Testis (tissue), 5 donors: ENCODE measurements at places on chromosomes 7 and 10. TPM values are rescaled to one million over a fixed set of nuclear protein-coding genes. Genes with fewer than 3 reads are reported as not detected.

DNA sequence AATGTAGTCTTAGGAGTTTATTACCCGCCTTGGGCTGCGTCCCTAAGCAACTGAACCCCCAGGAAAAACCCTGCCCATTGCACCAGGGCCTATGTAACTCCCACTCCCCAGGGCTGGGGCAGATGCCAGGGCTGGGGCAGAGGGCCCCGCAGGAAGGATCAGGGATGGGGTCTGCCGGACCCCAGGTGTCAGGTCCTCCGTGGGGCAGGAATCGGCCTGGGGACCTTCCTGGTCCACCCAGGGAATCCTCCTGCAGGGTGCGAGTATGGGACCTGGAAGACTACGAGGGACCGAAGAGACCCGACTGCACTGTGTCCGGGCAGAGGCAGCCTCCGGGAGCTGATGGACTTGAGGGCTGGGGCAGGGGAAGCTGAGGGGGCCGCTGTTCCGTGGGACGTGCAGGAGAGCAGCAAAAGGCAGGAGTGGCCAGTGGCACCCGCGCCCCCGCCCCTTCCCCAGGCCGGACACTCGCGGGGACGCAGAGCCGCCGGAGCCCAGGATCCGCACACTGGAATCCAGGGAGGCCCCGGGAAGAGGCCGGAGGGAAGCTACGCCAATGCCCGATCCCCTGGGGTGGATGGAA, 2.5 kb upstream of the ATP5MF start:
- H3K4me3 ChIP-seq, result no peak overlapping the region
- no peak for DNase-seq
- H3K36me3 ChIP-seq, result no peaks in the 10 kb centered on the region
- peaks cover 8% of the 10 kb centered on the region for H3K4me1 ChIP-seq
- no peak overlapping the region for H3K27ac ChIP-seq
- no peaks in the 10 kb centered on the region for H3K27me3 ChIP-seq

GRCh38 chr10:131724169-131724545, 176.7 kb upstream of the PPP2R2D start:
- DNase-seq, result no peak
- no peaks in the 10 kb centered on the region for H3K27me3 ChIP-seq
- H3K4me3 ChIP-seq, result no peak overlapping the region

GRCh38 chr10:17479822-17480221, 25.4 kb upstream of the ST8SIA6 start:
- H3K36me3 ChIP-seq, result no peaks in the 10 kb centered on the region
- no peaks in the 10 kb centered on the region for H3K27me3 ChIP-seq
- no peak for DNase-seq
- no peak overlapping the region for H3K4me3 ChIP-seq
- no peak overlapping the region for H3K27ac ChIP-seq

DNA sequence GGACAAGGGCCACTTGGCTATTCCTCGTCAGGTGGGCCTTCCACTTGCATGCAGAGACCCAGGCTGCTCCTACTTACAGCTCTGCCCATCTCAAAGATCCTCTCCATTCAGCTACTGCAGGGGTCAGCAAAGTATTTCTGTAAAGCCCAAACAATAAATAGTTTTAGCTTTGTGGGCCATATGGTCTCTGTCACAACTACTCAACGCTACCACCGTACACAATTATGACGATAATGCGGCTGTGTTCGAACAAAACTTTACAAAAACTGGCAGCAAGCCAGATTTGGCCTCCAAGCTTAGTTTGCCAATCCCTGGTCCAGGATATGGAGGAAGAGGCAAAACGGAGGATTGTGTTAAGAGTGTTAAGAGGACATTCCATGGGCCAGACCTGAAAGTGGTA, 12.8 kb downstream of the RAB11FIP2 start:
- no peak overlapping the region for H3K27ac ChIP-seq
- H3K4me3 ChIP-seq, result no peak overlapping the region
- H3K27me3 ChIP-seq, result no peaks in the 10 kb centered on the region
- H3K36me3 ChIP-seq, result no peaks in the 10 kb centered on the region

DNA sequence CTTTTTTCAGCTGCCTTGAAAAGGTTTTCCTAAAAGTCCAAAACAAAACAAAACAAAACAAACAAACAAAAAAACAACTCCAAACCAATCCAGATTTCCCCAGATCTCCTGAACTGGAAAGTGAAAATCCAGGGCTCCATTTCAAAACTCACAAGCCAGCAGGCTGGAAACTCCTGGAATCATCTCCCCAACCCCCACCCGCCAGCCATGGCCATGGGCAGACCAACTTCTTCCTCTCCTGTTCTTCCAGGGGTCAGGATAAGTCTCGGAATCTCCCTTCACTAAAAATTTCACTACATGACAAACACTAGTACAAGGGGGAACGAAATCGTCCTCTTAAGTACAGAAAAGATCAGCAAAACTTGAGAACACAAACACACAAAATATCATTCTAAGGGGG, 40.4 kb downstream of the GNA12 start:
- no peaks in the 10 kb centered on the region for H3K27me3 ChIP-seq
- peak overlapping the region; percentile 2 for H3K27ac ChIP-seq
- H3K4me3 ChIP-seq, result no peak overlapping the region
- H3K36me3 ChIP-seq, result no peaks in the 10 kb centered on the region
- DNase-seq, result no peak

GRCh38 chr10:70255329-70256299, 22.4 kb upstream of the PPA1 start:
- no peaks in the 10 kb centered on the region for H3K36me3 ChIP-seq
- H3K27me3 ChIP-seq, result no peaks in the 10 kb centered on the region
- DNase-seq, result peak; percentile 65
- peaks cover 36% of the 10 kb centered on the region for H3K4me1 ChIP-seq
- peak overlapping the region; percentile 80 for H3K27ac ChIP-seq

Gene CD36
- total RNA-seq, result 5.6 TPM
